ENCODE measurements at places on chromosomes 1 and 21.

GRCh38 chr1:35568975-35569395 is 4.1 kb upstream of the TFAP2E start:
- DNase-seq, result no peak

GRCh38 chr1:223006917-223007648 is 136.0 kb downstream of the TLR5 start:
- no peak for DNase-seq

GRCh38 chr1:186272486-186272885 is 102.6 kb downstream of the TPR start:
- no peak for DNase-seq

GRCh38 chr1:2891923-2892448 is 90.5 kb upstream of the TTC34 start:
- DNase-seq, result no peak

DNA sequence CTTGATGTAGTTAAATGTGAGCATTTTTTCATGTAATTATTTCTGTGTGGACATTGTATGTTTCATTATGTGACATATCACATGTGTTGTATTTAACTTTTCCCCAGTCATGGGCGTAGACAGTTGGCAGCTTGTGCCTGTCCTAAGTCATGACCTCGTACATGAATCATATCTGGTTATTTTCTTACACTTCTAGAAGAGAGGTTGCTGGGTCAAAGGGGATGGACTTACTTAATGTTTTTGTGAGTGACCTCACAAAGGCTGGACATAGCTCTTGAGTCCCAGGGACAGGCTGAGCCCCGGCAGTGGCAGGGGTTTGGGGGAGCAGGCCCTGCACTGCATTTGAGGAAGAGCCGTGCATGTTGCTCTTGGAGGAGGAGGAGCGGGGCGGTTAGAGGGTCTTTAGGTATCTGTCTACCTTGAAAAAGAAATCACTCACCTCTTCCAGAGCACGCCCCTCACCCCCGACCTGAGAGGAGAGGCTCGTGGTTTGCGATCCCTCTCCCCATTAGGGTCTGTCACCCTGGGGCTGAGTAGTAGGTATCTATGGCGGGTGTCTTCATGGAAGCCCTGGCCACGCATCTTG is 16.4 kb downstream of the IFNGR2 start:
- DNase-seq, result no peak

DNA sequence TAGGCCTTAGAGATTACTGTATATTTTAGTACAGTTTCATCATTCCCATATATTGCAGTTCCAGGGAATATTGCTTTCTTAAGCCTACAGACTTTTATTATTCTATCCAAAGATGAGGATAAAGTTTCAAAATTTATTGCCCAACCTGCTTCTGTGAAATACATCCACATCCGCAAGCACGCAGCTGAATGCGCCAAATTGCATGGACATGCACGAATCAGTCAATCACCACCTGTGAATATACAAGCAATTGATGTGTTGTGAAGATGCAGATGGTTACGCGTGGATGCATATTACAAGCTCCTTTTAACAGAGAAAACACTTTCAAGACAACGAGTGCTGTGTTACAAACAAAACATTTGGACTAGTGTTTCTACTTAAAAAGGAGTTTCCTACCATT is 577.8 kb upstream of the PLXNA2 start:
- DNase-seq, result no peak

DNA sequence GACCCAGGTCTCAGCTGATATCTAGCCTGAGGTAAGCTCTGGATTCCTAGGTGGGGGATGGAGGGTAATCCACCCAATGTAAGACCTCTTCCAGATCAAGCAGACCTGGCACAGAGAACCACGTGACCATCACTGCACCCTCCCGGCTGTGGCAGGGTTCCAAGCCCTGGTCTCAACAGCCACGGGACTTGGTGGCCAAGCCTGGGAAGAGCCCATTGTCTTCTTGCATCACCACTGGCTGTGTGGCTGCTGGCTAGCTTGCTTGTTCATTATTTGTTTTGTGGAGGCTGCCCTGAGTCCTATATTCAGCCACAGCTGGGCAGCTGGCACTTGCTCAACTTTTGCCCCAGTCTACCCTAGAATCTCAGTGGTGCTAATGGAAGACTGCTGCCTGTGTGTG is 24.1 kb upstream of the NFASC start:
- no peak for DNase-seq

DNA sequence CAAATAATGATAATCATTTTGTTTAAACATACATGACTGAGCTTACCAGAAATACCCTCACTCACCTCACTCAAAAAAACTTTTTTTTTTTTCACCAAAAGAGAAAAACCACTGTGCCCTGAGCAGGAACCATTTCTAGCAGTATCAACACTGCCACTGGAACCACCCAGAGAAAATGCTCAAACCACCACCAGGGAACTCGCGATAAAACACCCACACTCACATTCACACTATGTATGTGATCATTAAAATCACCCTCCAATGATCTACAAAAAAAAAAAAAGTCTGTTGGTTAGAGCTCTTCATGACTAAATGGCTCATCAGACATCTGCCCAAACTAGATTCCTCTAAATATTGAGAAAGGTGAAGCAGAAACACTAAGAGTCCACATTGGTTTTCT is 11.5 kb downstream of the TIAM1 start:
- no peak for DNase-seq

- DNase-seq, result no peak
These were observed 295.1 kb downstream of the SMYD3 start for GRCh38 chr1:246212013-246212412.

DNA sequence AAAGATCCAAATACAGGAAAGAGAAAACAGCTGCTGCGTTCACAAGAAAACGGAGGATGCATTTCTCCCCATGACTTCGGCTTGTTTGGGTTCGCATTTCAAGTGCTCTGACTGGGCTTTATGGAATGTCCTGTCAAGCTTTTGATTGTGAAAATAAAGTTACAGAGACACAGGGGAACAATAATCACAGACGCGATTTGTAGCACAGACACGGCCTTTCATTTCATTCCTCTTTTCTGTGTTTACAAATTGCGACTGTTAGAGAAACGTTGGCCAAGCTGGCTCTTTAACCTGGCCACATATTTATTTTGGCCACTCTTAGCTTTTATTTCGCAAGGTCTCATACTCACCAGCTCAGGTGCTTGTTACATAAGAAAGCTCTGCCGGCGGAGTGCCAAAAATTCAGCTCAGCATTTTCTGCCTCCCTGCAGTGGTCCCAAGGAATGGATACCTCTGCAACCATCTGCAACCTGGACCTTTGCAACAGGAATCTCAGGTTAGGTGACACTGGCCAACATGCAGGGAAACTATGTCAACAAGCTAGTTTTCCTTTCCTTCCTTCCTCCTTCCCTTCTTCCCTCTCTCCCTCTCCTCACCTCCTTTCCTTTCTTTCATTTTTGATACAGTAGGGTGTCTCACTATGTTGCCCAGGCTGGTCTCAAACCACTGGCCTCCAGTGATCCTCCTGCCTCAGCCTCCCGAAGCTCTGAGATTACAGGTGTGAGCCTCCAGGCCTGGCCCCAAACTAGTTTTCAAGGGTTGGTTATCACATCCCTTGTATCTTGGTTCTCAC is 58.2 kb upstream of the SLC45A1 start:
- DNase-seq, result no peak

DNA sequence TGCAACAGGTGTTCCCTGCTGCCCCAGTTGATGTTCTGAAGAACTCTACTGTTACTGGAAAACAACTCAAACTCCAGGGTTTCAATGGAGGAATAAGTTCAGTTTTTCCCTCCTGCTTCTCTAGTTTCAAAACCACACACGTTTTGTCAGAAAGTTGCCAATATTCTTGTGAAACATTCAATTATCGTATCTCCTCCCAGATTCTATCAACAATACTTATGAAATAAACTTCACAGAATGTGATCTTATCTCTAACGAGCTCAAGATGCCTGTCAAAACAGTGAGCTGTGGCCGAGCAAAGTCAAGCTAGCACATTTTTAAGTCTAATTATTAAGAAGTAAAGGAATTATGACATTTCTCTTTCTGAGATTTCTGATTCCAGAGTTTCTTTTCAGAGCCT is 4.7 kb downstream of the OR2B11 start:
- DNase-seq, result no peak

DNA sequence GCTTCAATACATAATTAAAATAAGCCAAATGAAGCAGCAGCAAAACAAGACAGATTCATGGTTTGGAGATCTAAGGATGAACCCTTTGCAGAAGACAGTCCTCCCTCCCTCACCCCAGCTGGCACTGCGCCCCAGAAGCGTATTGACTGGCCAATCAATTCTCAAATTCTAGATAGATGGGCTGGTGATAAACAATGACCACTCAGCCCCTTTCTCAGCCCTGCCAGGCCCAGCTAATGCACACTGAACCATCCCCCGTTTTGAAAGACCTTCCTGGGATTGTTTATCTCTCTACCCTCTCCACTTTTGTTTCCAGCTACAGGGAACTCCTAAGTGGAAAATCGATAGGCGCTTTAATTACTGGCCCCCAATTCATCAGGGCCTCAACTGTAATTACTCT is 29.0 kb downstream of the TNR start:
- DNase-seq, result no peak

GRCh38 chr21:32214654-32215305 is 64.1 kb downstream of the MIS18A start:
- no peak for DNase-seq

DNA sequence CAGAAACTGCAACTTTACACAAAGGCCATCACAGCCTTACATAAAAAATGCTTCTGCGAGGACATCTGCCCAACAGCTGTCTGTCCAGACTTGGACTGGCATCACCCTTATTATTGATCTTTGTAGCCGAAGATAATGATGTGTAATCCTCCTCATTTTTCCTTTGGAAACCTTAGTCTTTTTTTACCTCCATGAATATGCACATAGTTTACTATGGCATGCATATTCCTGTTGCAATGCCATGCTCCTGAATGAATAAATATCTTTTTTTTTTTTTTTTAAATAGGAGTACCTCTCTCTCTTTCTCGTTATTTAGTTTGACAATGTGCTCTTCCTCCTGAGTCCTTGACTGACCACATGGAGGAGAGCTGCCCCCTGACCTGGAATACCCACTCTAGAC is 409.6 kb upstream of the USP24 start:
- no peak for DNase-seq

DNA sequence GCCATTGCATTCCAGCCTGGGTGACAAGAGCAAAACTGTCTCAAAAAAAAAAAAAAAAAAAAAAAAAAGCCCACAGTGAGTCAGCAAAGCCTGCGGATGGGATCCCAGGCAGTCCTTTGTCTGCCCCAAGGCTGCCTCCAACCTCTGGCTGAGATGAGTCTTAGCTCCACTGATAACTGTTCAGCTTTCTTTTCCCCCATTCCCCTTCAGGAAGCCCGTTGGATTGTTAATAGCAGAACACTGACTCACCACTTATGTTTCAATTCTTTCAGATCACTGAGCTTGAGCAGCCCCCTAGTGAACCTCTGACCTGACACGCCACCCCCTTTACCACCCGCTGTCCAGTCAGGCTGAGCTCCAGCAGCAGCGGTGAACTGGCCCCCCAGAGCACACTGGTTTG is 57.5 kb downstream of the ERG start:
- no peak for DNase-seq

- no peak for DNase-seq
These were observed 17.3 kb downstream of the S1PR1 start for GRCh38 chr1:101253976-101254674.

GRCh38 chr1:205656236-205656635 is 24.1 kb downstream of the SLC45A3 start:
- no peak for DNase-seq

DNA sequence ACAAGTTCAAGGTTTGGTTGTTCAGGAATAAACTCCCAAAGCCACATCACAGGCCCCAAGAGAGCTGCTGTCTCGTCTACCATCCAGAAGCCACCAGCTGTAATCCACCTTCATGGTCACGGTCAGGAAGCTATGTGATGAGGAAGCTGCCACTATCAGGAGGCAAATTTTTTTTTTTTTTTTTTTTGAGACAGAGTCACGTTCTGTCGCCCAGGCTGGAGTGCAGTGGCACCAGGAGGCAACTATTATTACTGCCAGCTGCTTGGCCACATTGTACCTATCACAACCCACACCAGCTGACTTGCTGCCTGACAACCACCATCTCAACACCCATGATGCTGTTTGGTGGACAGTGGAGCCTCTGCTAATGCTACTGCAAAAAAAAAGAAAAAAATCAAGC is 124.1 kb downstream of the OMA1 start:
- DNase-seq, result no peak

GRCh38 chr1:54784066-54784465 is 17.1 kb downstream of the TTC22 start:
- no peak for DNase-seq

- no peak for DNase-seq
These were observed 373.1 kb downstream of the TGFB2 start for GRCh38 chr1:218718206-218718605.

DNA sequence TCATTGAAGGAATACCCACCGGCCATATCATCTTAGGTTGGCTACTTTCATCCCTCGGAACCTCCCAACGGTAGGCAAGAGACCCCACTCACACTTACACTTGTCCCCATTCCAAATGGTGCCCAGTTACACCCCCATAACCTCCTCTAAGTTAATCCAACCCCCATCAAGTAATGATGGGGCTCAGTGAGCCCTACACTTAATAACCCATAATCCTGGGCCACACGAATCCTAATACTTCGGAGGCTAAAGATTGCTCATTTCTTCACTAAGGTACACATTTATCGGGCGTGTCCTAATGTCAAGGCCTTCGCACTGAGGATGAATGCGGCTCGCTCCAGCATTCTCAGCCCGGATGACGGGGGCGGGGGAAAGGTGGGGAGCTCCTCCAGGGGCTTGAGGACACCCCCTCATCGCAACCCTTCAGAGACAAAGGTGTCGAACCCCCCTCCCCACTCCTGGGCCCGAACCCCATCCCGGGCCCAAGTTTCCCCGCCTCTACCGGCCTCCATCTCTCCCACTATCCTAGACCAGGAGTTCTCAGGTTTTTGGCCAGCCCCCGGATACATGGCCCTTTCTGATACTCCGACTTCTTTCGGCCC is 435 bp downstream of the ILF2 start:
- no peak for DNase-seq

GRCh38 chr1:9853249-9853595 is 29.5 kb upstream of the CLSTN1 start:
- no peak for DNase-seq
